ENCODE measurements at places on chromosomes 7 and 10.

- no peaks in the 10 kb centered on the region for H3K36me3 ChIP-seq
- peak; percentile 33 for DNase-seq
- no peaks in the 10 kb centered on the region for H3K27me3 ChIP-seq
- no peaks in the 10 kb centered on the region for H3K4me1 ChIP-seq
Observed at GRCh38 chr7:116258734-116259133, 48.4 kb downstream of the TES start.

DNA sequence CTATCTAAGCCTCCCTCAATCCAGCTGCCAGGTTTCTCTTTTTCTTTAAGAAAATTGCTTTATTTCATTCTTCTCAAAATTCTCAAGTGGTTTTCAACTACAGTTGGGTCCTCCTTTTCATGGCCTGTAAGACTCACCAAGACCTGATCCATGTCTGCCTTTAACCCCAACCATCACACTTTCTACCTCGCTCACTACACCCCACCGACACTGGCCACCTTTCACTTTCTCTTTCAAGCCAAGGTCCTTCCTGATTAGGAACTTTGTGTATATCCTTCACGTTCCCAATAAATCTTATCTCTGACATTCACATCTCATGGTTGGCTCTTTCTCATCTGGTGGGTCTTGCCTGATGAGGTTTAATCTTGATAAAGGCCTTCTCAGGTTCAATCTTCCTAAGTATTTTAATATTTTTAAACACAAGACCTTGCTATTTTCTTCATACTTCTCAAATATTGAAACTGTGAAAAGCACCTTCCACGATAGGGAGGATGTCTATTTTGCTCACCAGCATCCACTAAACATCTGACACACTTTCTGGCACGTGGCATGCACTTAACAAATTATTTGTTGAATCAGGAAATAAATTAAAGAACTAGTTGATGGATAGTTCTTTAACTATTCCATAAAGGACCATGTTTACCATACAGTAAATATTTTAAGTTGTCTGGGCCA, 624.8 kb downstream of the GRID1 start:
- H3K27ac ChIP-seq = no peak overlapping the region
- no peak overlapping the region for H3K4me3 ChIP-seq
- no peaks in the 10 kb centered on the region for H3K36me3 ChIP-seq
- H3K27me3 ChIP-seq = no peaks in the 10 kb centered on the region
- no peak for DNase-seq

DNA sequence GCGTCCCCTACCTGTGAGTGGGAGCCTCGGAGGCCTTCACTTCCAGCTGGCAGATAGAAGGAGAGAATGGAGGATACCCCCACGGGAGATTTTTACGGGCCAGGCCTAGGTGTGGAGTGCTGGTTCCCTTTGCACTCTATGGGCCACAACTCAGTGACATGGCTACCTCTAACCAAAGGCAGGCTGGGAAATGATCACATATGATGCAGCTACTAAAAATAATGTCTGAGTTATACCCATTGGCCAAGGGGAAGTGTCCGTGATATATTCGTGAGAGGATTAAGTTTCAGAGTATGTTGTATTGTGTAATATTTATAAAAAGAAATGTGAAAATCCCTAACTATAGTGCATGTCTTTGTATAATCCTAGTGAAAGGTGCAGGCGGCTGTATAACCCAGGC, 13.5 kb upstream of the HIPK2 start:
- H3K27ac ChIP-seq = no peak overlapping the region
- H3K36me3 ChIP-seq = no peaks in the 10 kb centered on the region
- H3K4me3 ChIP-seq = no peak overlapping the region
- H3K4me1 ChIP-seq = no peaks in the 10 kb centered on the region

- H3K27me3 ChIP-seq = no peaks in the 10 kb centered on the region
- H3K4me1 ChIP-seq = no peaks in the 10 kb centered on the region
- peak; percentile 27 for DNase-seq
- no peak overlapping the region for H3K4me3 ChIP-seq
Observed at GRCh38 chr7:71015252-71015900, 116.6 kb upstream of the GALNT17 start.

- peak overlapping the region; percentile 85 for H3K27ac ChIP-seq
- H3K36me3 ChIP-seq = no peaks in the 10 kb centered on the region
- no peaks in the 10 kb centered on the region for H3K4me1 ChIP-seq
- peak; percentile 73 for DNase-seq
Observed at GRCh38 chr10:19930936-19931893, 115.0 kb downstream of the PLXDC2 start.

DNA sequence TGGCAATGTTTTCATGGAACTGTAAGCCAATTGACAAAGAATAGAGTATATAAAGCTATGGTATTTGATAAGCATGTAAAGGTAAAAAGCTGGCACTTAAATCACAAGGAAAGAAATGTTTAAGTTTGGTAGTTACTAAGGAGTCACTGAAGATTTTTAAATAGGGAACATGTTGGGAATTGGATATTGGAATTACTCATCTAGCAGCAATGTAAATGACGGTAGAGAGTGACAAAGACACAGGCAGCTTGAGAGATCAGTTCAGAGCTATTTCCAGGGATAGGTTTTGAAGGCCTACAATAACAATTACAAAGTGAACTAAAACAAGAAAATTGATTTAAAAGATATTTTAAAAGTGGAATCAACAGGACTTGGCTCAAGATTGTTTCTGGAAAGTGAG, 36.8 kb downstream of the SP8 start:
- no peak for DNase-seq
- H3K27ac ChIP-seq = no peak overlapping the region
- no peaks in the 10 kb centered on the region for H3K36me3 ChIP-seq
- H3K4me3 ChIP-seq = no peak overlapping the region

- H3K27me3 ChIP-seq = no peaks in the 10 kb centered on the region
- DNase-seq = peak; percentile 59
- H3K27ac ChIP-seq = no peak overlapping the region
- H3K4me1 ChIP-seq = no peaks in the 10 kb centered on the region
Observed at GRCh38 chr10:47047577-47048525, 136.6 kb downstream of the PTPN20 start.

DNA sequence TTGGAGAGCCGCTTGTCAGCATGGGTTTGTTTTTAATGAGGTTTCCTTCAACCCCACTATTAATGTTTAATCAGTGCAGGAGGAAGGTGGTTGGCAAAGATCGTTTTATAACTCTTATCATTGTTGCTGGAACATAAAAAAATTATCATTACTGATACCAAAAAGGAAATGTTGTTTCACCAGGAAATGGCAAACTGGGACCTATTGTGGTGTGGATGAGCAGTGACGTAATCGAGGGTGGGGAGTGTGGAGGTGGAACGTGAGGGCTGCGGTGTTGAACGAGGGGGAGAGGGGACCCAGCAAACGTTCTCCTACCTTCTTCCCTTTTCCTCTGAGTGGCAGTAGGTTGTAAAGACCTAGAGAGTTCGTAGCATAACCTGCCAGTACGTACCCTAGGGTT, 71.9 kb upstream of the TOMM7 start:
- no peak overlapping the region for H3K4me3 ChIP-seq
- H3K27ac ChIP-seq = no peak overlapping the region
- no peak for DNase-seq
- H3K4me1 ChIP-seq = no peaks in the 10 kb centered on the region
- no peaks in the 10 kb centered on the region for H3K36me3 ChIP-seq

GRCh38 chr10:103552856-103553742, 59.6 kb downstream of the NEURL1 start:
- no peaks in the 10 kb centered on the region for H3K4me1 ChIP-seq
- H3K27ac ChIP-seq = peak overlapping the region; percentile 31
- no peaks in the 10 kb centered on the region for H3K27me3 ChIP-seq
- H3K4me3 ChIP-seq = no peak overlapping the region

- no peak overlapping the region for H3K4me3 ChIP-seq
- H3K27ac ChIP-seq = peak overlapping the region; percentile 52
- no peaks in the 10 kb centered on the region for H3K4me1 ChIP-seq
- H3K36me3 ChIP-seq = no peaks in the 10 kb centered on the region
- H3K27me3 ChIP-seq = no peaks in the 10 kb centered on the region
- no peak for DNase-seq
Observed at GRCh38 chr10:114706458-114707055, 48.5 kb upstream of the ABLIM1 start.

DNA sequence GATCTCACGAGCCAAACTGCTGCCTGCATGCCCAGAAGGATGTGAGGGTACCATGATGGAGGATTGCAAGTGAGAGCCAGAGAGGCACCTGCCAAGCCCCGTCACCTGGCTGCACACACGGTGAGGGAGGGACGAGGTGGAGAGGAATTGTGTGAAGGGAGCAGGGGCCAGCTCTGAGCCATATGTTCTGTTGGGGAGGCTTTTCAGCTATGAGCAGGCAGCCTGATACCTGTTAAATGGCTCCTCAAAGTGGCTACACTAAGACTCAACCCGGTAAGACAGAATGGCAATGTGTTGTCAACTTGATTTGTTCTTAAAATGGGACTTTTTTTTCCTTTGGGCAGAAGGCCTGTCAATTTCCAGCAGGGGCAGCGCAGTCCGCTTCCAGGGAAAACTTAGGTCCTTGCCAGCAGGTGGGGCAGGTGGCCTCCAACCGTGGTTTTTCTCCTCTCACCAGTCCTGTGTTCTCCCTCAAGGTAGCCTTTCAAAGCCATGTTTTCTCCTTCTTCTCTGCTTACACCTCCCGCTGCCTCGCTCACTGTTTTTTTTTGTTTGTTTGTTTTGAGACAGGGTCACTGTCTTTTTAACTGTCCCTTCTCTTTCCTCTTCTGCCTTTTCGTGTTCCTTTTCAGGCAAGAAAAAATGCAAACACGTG, 57.7 kb upstream of the ZNRF2 start:
- no peaks in the 10 kb centered on the region for H3K4me1 ChIP-seq
- no peaks in the 10 kb centered on the region for H3K36me3 ChIP-seq
- no peak overlapping the region for H3K4me3 ChIP-seq
- no peak for DNase-seq
- H3K27ac ChIP-seq = peak overlapping the region; percentile 33

DNA sequence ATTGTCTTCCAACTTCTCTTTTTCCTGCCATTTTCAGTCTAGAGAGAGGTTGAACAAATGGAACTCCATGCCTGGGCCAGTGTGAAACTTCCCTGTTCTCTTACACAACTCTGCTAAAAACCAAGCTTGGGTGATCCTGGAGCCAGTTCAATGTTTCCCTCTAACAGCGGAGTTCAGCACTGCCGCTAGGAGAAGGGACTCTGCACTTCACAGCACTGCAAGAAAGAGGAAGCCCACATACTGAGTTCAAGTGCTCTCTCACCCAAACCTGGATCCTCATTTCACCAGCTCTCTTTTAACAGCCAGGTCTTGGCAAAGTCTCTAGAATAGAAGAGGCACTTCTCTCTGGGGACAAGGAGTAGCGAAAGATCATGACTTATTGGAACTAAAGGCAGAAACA, 18.8 kb downstream of the FOXI2 start:
- H3K4me3 ChIP-seq = no peak overlapping the region
- no peaks in the 10 kb centered on the region for H3K27me3 ChIP-seq
- no peaks in the 10 kb centered on the region for H3K36me3 ChIP-seq
- H3K4me1 ChIP-seq = no peaks in the 10 kb centered on the region
- DNase-seq = no peak

DNA sequence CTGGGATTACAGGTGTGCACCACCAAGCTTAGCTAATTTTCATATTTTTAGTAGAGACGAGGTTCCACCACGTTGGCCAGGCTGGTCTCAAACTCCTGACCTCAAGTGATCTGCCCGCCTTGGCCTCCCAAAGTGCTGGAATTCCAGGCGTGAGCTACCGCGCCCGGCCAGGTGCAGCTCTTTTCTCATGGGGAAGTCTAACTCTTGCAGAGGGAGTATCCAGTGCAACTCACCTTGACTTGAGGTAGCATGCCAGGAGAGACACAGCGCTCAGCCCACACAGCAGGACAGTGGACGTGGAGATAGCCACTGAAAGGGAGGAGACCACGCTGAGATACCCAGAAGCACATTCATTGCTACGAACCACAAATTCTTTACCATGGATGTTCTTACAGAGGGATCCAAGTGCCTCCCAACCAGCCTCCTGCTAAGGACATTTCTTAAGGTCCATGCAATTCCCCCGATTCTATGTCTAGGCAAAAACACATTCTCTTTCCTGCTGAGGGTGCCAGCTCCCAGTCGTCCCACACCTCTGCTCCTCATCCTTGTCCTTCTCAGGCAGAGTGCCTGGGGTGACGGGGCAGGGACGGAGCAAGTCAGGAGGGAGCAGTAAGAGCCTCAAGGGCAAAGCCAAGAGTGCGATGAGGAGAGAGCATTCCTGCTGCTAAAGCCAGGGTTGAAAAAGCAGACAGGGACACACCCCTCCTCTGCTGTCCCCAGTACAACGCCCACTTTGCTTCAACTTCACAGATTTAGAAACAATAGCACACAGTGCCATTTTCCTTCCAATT, 21.0 kb downstream of the IL15RA start:
- no peak overlapping the region for H3K4me3 ChIP-seq
- no peak for DNase-seq
- H3K27ac ChIP-seq = no peak overlapping the region

GRCh38 chr7:145543242-145543641, 573.4 kb upstream of the CNTNAP2 start:
- H3K4me3 ChIP-seq = no peak overlapping the region
- no peak overlapping the region for H3K27ac ChIP-seq
- no peak for DNase-seq
- no peaks in the 10 kb centered on the region for H3K36me3 ChIP-seq
- H3K4me1 ChIP-seq = no peaks in the 10 kb centered on the region
- H3K27me3 ChIP-seq = no peaks in the 10 kb centered on the region

DNA sequence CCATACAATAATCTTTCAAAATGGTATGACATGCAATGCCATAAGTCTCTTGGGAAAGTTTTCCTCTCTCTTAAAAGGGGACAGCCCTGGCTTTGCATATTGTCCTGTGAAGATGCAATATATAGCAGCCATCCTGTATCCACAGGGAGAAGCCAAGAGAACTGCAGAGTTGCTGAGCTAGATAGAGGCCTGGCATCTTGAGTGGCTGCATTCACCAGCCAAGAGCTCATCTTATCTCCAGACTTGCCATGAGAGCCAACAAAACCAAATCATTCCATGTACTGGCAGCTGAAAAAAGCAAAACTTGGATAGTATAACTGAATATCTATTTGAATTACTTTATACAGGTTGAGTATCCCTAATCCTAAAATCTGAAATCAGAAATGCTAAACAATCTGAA, 348.8 kb downstream of the CALN1 start:
- H3K4me1 ChIP-seq = no peaks in the 10 kb centered on the region
- H3K4me3 ChIP-seq = no peak overlapping the region
- H3K27me3 ChIP-seq = no peaks in the 10 kb centered on the region
- no peak overlapping the region for H3K27ac ChIP-seq

- H3K27me3 ChIP-seq = no peaks in the 10 kb centered on the region
- no peak overlapping the region for H3K4me3 ChIP-seq
- H3K27ac ChIP-seq = no peak overlapping the region
- no peak for DNase-seq
Observed at GRCh38 chr10:126838316-126838715, 66.9 kb upstream of the DOCK1 start.

DNA sequence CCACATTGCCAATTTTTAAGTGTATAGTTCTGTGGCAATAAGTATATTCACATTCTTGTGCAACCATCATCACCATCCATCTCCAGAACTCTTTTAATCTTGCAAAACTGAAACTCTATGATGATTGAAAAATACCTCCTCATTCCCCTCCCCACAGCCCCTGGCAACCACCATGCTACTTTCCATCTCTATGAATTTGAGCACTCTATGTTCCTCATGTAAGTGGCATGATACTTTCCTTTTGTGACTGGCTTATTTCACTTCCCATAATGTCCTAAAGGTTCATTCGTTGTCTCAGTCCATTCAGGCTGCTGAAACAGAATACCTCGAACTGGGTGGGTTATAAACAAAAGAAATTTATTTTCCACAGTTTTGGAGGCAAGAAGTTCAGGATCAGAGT, 23.4 kb upstream of the EGR2 start:
- H3K4me3 ChIP-seq = no peak overlapping the region
- no peak overlapping the region for H3K27ac ChIP-seq
- no peaks in the 10 kb centered on the region for H3K4me1 ChIP-seq
- no peaks in the 10 kb centered on the region for H3K27me3 ChIP-seq
- DNase-seq = no peak

All from uterus (tissue), 4 donors.